ENCODE measurements at places on chromosomes 13 and 19.

DNA sequence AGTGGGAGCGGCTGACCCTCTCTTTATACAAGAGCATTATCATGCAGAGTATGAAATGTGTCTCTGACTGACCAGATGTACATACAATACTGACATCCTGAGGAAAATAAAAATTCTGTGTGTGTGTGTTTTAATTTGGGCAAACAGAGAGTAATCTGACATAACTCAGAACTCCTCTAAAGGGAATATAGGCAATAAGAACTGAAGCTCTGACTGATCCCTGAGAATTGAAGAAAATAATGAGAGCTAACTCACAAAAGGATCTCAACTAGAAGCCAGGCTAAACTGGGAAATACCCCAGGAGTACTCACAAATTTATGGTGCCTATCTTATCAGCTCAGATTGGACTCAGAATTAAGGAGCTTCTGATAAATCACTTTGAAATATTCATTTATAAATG, 539.9 kb downstream of the OLFM4 start:
- no peak for DNase-seq

- DNase-seq, result no peak
Observed at GRCh38 chr13:79112016-79112415, 294.0 kb downstream of the RBM26 start.

DNA sequence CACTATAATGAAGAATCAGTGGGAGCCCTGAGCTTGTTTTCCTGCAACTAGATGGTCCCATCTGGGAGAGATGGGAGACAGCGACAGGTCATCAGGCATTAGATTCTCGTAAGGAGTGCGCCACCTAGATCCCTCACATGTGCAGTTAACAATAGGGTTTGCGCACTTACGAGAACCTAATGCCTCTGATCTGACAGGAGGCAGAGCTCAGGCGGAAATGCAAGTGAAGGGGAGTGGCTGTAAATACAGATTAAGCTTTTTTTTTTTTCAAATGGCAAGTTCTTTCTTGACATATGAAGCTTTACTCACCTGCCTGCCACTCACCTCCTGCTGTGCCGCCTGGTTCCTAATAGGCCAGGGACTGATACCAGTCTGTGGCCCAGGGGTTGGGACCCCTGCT, 14.4 kb downstream of the CDC16 start:
- DNase-seq, result no peak

GRCh38 chr19:48953990-48954594, 583 bp upstream of the BAX start:
- no peak for DNase-seq

DNA sequence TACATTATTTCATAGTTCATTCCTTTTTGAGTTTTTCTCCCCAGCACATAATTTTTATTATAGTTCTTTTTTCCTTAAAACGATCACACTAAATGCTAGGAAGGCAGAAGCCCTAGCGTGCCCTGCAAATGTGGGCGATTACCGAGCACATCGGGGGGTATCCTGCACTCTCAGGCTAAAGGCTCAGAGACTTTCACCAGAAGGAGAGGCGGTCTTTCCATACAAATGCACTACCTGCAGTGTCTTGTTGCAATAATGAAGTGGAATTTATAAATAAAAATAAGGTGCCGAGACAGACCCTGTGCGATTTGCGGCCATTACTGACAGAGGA, 29.3 kb upstream of the SPACA7 start:
- no peak for DNase-seq

- peak; percentile 30 for DNase-seq
Observed at GRCh38 chr13:102869948-102870676, 24.3 kb downstream of the ERCC5 start.

- DNase-seq, result no peak
Observed at GRCh38 chr13:99174533-99175100, 26.0 kb upstream of the UBAC2 start.

GRCh38 chr13:95251641-95252040, 49.6 kb downstream of the ABCC4 start:
- no peak for DNase-seq

DNA sequence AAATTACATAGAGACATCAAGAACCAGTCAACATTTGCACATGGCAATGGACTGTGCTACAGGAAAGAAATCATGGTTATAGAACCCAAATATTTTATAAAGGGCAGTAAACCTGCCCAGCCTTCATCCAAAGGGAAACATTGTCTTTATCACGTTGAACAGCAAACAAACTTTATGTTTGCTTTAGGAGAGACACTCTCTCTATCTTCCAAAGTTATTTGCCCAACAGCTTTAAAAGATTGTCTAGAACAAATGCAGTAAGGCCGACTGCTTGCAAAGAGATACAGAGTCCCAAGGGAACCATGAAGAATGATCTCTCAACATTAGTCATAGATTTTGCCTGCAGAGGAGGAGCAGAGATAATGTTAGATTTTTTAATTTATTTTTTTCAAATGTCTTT, 1323.5 kb upstream of the SLC10A2 start:
- DNase-seq, result no peak

GRCh38 chr19:34962687-34963572, 1.1 kb downstream of the ZNF792 start:
- DNase-seq, result no peak

DNA sequence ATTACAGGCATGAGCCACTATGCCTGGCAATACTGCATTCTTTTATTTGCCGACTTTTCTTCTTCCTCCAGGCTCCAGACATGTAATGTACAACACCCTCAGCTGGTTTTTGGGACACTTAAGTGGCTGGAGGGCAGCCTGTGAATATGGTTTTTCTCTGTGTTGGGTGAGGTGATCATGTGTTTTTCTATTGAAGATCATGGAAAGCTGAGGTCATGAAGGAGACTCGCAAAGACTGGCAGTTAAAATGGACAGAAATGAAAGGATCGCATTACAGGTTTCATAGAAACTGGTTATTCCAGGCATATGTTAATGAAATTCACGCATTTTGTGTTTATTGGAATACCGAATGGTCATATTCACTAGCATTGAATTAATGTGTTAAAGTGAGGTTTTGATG, 85.2 kb upstream of the RNF113B start:
- no peak for DNase-seq

- DNase-seq, result no peak
Observed at GRCh38 chr19:12880551-12881171, 588 bp downstream of the DNASE2 start.

GRCh38 chr13:33763021-33763420, 54.9 kb upstream of the RFC3 start:
- no peak for DNase-seq

DNA sequence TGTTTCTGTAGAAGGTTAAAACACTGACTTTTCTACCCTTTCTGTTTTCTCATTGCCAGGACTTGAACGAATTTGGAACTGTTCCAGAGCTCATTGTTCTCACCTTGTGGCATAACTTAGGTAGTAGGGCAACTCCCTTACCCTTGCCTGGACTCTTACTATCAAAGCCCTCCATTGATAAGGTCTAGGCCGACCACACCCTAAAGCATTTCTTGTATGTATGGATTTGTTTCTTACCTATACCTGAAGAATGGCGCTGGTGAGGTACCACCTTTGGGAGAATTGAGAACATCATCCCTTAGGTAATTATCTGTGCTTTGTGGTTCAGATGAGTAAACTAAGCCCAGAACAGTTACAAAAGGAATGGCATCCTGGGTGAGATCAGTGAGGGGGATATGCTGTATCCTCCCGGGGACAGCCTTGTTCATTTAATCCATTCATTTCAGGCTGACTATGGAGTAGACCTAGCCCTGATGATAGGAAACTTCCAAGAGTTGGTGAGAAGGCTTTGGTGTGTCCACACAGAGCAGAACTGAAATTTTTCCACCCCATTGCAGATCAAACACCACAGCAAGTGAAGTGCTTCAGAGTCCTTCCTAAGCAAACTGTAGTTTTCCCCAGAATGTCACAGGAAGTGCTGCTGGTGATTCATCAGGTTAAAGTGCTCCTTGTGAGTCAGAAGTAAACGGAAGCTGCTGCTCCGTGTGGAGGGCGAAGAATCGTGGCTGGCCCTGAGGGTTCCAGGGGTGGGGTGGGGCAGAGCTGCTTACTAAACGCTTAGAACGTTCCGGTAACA, 113.0 kb downstream of the TEX26 start:
- peak; percentile 60 for DNase-seq

- DNase-seq, result no peak
Observed at GRCh38 chr19:6744381-6745301, 5.2 kb downstream of the TRIP10 start.

- peak; percentile 96 for DNase-seq
Observed at GRCh38 chr13:80235166-80235966, 105.6 kb downstream of the SPRY2 start.

DNA sequence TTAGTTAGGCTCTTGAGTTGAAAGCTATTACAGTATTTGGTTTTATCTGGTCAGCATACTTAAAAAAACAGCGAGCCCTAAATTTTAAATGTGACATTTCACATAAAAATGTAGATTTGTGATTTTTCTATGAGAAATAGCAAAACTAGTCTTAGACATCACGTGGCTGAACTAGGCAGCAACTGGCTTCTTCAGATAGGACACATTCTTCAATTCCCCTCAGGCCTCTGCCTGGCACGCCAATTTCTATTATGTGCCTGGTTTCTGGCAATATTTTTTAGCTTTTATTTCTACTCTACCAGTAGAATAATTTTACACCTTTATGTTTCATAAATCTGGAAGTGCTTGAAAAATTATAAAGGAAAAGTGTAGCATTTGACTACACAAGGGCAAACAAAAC, 433.7 kb downstream of the DIAPH3 start:
- no peak for DNase-seq

DNA sequence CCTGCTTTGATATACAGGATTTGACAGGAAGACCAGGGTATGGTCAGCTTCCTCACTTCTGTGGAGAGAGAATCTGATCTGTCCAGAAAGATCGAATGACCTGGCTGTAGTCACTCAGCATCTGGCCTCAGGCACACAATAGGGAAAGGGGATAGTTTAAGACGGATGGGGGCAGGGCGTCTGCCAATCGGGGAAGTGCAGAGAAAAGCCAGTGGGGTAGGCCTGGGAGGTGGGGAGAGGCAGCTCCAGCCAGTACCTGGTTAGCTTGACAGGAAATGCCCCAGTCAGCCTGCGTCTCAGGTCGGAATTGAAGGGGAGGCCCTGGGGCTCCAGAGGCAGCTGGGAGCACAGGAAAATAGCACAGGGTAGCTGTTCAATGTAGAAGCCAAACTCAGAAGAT, 12.4 kb downstream of the ZNF444 start:
- no peak for DNase-seq

DNA sequence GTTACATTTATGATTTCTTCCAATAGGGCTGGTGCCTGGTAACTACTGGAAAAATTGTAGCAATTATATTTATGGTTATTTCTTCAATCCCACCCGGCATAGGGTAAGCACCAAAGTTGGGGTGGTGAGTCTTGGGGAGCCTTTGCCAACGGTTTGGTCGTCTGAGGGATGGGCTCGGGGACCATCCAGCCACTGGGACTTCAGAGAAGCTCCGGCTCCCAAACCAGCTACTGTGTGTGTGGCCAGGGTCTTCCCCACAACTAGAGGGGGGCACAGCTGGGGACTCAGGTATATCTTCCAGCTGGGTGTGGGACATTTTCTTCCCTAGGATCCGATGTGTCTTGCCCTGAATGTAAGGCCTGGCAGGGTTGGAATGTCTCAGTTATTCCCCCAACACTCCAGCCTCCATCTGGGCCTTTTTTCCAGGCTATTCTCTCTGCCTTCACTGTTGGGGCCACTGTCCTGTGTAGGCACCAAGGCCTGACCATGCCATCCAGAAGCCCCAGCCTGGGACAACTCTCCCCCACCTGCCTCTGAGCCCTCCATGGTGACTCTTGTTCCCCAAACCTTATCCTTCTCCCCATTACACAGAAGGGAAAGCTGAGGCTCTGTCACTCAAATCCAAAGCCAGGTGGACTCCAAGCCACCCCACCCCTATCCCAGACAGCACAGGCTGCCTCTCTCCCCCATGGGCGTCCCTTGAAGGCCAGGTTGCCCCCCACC, 1.1 kb upstream of the IFI30 start:
- DNase-seq, result no peak

DNA sequence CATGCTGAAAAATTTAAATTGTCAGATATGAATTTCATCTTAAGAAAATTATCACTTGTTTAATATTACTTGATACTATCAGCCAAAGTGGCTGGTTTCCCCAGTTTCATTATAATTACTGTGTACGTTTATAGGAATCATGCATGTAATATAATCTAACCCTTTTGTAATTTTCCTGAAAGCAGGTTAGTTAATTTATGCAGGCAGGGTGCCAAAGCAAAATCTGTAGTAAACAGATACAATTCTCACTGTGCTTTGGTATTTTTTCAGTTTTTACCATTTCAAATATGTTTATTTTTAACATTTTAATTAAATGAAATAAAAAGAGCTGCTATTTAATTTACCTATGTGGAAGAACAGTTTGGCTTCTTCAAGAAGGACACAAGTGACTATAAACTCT, 1227.5 kb upstream of the MIR17HG start:
- no peak for DNase-seq

- no peak for DNase-seq
Observed at GRCh38 chr13:113845055-113845454, 18.8 kb downstream of the GAS6 start.

Data from AML-193 (cell line).